ENCODE measurements at places on chromosomes 1 and 21.

DNA sequence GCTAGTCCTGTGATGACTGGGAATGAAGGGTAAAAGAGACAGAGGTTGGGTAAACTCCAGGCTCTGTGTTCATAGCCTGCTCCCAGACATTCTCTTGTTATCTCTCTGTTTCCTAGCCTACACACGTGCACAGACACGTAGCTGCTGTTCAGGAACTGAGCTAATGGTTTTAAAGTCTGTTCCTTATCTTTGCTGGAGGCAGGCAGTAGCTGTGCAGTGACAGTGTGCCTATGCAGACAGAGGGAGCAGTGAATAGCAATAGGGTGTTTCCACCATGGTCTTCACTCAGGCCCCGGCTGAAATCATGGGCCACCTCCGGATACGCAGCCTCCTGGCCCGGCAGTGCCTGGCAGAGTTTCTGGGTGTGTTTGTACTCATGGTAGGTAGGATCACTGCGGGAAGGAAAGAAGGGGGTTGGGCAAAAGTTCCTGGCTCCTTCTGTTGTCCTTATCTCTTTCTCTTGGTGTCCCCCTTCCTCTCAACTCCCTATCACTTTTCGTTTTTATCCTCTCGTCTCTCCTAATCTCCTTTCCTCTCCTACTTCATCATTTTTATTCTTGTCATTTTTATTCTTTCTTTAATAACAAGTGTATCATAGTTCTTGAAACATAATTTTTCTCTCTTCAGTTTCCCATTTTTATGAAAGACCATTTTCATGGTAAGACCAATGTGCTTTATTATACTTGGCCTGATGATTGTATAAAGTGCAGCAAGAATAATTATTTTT is at the start of gene AQP10:
TSS of gene AQP10 (plus strand) at position 212 of the 727 bp plus-strand sequence. CDS start at position 275, 63 bp downstream.
- DNase-seq, result peak; percentile 97

DNA sequence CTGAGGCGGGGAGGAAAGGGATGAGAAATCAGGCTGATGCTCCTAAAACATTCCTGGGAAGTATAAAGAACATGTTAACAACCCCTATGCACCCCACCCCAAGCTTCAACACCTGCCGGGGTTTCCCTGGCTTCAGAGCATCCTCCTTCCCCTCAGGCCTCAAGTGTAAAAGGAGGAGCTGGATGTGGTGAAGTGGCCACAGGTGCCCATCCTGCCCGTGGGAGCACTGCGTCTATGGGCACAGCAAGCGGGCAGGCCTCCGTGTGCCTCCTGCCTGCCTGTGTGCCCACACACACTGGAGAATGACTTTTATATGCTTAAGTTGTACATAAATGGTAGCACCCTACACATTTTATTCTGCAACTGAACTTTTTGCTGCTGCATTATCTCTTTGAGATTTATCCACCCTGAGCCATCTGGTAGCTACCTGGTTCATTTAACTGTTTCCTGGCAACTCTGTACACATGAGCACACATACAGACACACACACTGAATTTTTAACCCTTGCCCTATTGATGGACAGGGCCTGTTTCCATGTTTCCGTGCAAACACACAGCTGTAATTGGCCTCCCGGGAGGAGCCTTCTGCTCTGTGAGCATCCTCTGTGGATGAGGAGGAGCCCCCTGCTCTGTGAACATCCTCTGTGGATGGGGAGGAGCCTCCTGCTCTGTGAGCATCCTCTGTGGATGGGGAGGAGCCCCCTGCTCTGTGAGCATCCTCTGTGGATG is 13.4 kb upstream of the FTCD start:
- no peak for DNase-seq

GRCh38 chr1:88730995-88731394 is 46.9 kb downstream of the PKN2 start:
- no peak for DNase-seq

GRCh38 chr1:94072840-94073522 is 48.0 kb downstream of the ABCA4 start:
- no peak for DNase-seq

DNA sequence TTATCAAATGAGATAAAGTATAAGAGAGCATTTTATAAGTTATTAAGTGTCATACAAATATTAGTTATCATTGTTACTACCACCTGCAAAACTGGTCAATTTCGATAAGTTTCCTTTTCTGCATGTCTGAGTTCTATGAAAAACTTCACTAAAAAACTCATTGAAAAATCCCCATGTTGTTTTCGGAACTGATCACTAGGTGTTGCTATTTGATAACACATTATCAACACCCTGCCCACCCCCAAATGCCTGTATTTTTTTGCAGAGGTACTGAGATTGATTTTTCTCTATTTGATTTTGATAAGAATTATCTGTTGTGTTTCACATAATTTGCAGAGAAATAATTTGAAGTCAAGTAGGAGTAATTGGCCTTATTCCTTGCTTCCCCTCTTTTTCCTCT is 22.1 kb upstream of the DISP1 start:
- DNase-seq, result no peak

DNA sequence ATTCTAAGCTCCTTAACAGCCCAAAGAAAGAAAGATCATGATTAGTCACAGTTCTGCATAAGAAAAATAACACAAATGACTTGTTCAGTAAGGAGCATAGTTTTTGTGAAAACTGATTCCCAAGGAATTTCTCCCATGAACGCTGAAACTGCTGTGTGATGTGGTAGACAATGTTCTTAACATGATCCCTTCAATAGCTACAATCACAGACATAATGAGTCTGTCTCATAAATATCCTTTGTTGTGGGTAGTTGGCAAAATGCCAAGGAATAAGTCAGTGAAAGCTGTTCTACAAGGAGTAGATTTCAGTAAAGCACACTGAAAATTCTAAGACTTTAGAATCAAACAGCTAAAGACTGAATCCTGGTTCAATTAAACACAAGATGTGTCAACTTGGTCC is 404.8 kb downstream of the HLX start:
- no peak for DNase-seq

DNA sequence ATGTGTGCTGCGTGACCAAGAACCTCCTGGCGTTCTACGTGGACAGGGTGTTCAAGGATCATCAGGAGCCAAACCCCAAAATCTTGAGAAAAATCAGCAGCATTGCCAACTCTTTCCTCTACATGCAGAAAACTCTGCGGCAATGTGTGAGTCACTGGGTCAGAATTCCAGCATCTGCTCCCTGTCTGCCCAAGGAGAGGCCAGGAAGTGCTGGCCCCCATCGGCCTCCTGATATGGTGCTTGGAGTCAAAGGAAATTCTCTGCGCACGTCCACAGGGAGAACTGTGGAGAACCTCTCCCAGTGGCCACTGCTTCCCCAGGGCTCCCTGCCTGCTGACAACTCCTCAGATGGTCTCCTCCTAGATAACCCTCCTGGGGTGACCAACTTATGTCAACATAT is 25.6 kb upstream of the IL20 start:
- DNase-seq, result no peak

- DNase-seq, result peak; percentile 53
Observed at GRCh38 chr1:9822897-9823692, 670 bp downstream of the CLSTN1 start.

GRCh38 chr1:94384485-94385265 is 33.5 kb upstream of the ABCD3 start:
- peak; percentile 74 for DNase-seq
